ENCODE measurements at places on chromosomes 3 and 15. TPM values are rescaled to one million over a fixed set of nuclear protein-coding genes. Genes with fewer than 3 reads are reported as not detected.

DNA sequence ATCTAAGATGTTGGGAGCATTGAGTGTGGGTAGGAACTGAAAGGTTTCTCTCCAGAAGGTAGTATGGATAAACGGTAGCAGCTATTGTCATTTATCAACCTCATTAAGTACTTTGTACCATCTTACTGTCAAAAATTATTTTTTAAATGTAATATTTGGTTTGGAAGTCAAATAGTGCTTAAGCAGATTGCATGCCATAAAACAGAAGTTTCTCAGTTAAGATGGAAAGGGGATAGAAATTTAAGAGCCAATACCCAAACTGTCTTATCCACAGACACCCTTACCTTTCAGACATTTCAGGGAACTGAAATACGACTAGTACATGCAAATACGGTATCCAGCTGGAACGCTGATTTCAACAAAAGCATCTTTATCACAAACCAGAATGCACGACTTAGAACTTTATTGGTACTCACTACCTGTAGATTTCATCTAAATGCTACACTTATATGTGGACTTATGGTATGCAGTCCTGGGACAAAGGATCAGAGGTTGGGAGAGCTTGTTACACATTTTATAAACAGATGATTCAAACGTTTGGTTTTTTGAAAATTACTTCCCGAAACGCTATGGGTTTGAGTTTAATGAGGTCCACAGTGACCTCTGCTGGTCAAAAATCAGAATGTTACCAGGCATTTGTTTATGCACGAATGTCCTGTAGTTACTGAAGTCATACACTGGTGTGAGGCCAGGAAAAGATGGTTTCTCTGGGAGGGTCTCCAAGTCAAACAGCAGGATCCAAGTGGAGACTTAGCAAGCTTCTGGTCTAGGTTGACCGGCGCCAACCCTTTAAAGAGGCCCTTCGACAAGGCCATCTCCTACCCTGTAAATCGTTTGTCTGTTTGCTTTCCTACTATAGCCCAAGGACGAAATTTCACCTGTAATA is 45.7 kb upstream of the DUT start:
- no peaks in the 10 kb centered on the region for H3K36me3 ChIP-seq
- no peak overlapping the region for H3K27ac ChIP-seq
- no peak for DNase-seq
- peaks cover 51% of the 10 kb centered on the region for H3K4me1 ChIP-seq
- peak overlapping the region; percentile 44 for H3K4me3 ChIP-seq
- peaks cover 6% of the 10 kb centered on the region for H3K27me3 ChIP-seq

GRCh38 chr15:40250771-40251483 is 12.1 kb downstream of the PAK6 start:
- H3K4me1 ChIP-seq, result peaks cover 15% of the 10 kb centered on the region
- no peaks in the 10 kb centered on the region for H3K36me3 ChIP-seq
- H3K4me3 ChIP-seq, result peak overlapping the region; percentile 39
- no peak for DNase-seq
- H3K27me3 ChIP-seq, result peaks cover 33% of the 10 kb centered on the region

GRCh38 chr15:81025721-81026370 is 25.1 kb downstream of the TLNRD1 start:
- peaks cover 21% of the 10 kb centered on the region for H3K4me1 ChIP-seq
- no peaks in the 10 kb centered on the region for H3K36me3 ChIP-seq
- no peak overlapping the region for H3K4me3 ChIP-seq
- no peak overlapping the region for H3K27ac ChIP-seq
- H3K27me3 ChIP-seq, result no peaks in the 10 kb centered on the region

DNA sequence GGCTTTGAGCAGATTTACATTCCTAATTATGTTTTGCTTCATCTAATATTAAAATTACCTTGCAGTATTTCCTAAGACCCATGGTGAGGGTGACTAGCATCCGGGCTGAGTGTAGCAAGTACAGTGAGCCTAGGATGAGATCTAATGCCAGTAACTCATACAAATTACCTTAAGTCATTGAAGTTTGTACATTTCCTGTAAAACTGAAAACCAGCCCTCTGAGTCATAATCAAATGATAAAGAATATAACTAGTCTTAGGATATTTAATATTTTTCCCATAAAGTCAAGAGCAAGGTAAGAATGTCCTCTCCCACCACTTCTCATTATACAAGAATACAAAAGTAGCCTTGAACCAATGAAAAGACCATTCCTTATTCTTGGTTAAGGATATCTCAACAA is 54.8 kb upstream of the CHRM5 start:
- H3K27me3 ChIP-seq, result no peaks in the 10 kb centered on the region
- DNase-seq, result no peak
- no peaks in the 10 kb centered on the region for H3K36me3 ChIP-seq
- peaks cover 4% of the 10 kb centered on the region for H3K4me1 ChIP-seq
- H3K4me3 ChIP-seq, result no peak overlapping the region

- no peak overlapping the region for H3K4me3 ChIP-seq
- H3K27me3 ChIP-seq, result no peaks in the 10 kb centered on the region
- no peaks in the 10 kb centered on the region for H3K4me1 ChIP-seq
- H3K27ac ChIP-seq, result no peak overlapping the region
- H3K36me3 ChIP-seq, result peaks cover 36% of the 10 kb centered on the region
- no peak for DNase-seq
Observed at GRCh38 chr3:45741247-45741646, 52.1 kb downstream of the SACM1L start.

DNA sequence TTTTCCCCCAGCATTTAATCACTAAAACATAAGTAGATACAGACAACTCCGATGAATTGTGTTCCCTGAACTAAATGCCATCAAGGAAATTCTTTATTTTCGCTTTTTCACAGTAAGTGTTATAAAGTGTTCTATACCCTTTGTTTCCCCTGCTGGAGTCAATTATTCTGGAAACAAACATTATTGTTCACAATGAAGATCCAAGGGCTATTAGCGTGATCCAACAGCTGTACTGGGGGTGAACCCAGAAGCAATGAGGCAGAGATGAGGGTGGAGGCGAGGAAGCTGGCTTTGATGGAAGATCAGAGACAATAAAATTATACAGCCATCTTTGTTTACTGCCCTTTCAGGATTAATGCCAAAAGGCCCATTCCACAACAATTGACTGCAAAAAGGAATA is 250.3 kb upstream of the IGF1R start:
- no peaks in the 10 kb centered on the region for H3K36me3 ChIP-seq
- H3K27me3 ChIP-seq, result peaks cover 68% of the 10 kb centered on the region
- no peaks in the 10 kb centered on the region for H3K4me1 ChIP-seq

DNA sequence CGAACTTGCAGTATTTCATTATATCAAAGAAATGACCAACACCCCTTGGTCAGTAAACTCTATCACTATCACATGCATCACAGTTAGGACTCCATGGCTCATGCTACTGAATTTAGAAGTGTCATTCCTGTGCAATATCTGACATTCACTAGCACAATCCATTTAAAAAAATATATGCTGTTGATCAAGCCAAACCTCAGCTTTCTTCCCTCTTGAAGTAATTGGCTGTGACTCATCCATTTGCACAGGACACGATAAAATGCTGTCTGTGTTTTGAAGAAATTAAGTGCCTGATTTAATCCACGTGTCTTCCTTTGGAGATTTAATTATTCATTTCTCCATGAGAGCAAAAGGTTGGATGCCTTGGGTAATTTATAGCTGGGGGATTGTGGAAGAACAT is 38.9 kb downstream of the CPNE4 start:
- no peak for DNase-seq
- peaks cover 10% of the 10 kb centered on the region for H3K27me3 ChIP-seq
- H3K36me3 ChIP-seq, result no peaks in the 10 kb centered on the region

DNA sequence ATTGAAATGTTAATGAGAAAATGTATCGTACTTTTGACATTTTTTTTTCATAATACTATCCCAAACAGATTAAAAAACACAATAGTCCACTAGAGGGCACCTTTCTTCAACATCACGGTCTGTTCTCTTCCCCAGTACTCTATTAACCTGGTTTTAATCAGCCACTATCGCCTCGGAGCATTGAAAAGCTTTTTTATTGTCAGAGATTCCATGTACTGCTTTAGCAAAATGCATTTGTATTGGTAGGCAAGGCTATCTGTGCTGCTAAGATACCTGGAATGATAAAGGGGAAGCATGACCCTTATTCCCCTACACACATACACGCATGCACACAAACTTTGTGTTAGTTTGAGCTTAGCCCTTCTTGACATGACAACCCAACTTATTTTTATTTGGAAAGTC is 160.1 kb upstream of the IL12A start:
- no peak for DNase-seq
- H3K27me3 ChIP-seq, result no peaks in the 10 kb centered on the region
- H3K4me1 ChIP-seq, result peaks cover 38% of the 10 kb centered on the region
- H3K4me3 ChIP-seq, result no peak overlapping the region

GRCh38 chr3:149270180-149270579 is 48.6 kb upstream of the CP start:
- no peaks in the 10 kb centered on the region for H3K27me3 ChIP-seq
- no peaks in the 10 kb centered on the region for H3K36me3 ChIP-seq
- H3K27ac ChIP-seq, result peak overlapping the region; percentile 36
- DNase-seq, result no peak
- H3K4me1 ChIP-seq, result peaks cover 39% of the 10 kb centered on the region

Gene POLQ
- total RNA-seq, result 6.2 TPM

Gene ERICH6
- 0.68 TPM for total RNA-seq

Gene NUP210
- 26.7 TPM for total RNA-seq

Gene CX3CR1
- 0.51 TPM for total RNA-seq

Gene ARPIN
- 26.4 TPM for total RNA-seq

Gene AGTR1
- 0.34 TPM for total RNA-seq

Gene C3orf20
- 0.09 TPM for total RNA-seq
